ENCODE measurements at places on chromosomes 7 and 10.

DNA sequence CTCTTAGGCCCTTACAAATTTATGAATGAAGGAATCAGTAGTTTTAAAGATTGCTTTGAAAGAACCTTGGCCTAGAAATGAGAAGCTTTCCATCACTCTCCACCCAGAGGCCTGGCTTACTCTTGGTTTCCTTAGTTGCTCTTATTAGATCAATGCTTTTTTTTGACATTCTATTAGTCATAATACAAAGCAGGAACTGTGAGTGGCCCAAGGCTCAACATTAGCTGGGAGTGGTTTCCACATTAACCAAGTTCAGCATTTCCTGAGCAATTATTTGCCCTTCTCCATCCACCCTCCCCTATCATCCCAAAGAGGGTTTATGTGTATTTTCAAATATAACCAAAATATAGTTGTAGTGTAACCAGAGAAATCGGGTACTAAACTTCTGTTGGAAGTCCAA is 103.4 kb upstream of the FAM204A start:
- no peak for DNase-seq

DNA sequence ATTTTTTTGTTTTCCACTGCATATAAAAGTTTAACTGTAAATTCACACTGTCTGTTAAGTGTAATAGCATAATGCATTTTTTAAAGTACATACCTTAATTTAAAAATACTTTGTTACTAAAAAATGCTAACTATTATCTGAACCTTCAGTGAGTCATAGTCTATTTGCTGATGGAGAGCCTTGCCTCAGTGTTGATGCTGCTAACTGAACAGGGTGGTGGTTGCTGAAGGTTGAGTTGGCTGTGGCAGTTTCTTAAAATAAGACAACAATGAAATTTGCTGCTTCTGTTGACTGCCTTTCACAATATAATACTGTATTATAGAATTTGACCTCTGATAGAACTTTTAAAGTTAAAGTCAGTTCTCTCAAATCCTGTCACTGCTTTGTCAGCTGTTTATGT is 72.3 kb upstream of the GATAD1 start:
- no peak for DNase-seq

DNA sequence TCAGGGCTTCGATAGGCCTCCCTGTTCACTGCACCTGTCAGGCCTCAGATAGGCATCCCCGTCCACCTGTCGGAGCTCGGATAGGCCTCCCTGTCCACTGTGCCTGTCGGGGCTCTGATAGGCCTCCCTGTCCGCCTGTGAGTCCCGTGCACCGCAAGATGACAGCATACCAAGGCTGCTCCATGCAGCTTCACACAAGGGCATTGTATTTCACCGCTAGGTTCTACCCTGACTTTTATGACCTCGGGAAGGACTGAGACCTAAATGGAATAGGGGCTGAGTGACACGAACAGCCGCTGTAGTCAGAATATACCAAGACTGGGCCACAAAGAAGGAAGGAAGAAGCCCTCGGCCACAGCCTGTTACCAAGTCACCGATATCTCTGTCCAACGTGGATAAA is 271.2 kb downstream of the DIP2C start:
- DNase-seq, result no peak

DNA sequence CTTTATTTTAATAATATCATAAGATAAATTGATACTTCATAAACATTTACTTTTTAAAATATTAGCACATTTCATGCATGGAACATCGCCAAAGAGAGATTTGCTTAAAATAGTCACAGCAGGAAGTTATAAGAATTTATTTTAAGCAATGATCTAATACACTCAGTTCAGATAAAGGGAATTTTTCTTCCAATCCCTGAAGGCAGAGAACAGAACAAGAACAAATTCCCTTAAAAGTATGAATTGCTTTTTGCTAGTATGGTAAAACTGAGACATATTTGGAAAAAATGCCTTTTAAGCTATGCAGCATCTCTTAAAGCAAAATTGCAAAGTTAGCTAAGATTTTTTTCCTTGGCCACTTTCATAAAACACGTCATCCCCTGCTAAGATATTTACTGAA is 91.0 kb downstream of the SEMA3D start:
- DNase-seq, result no peak

DNA sequence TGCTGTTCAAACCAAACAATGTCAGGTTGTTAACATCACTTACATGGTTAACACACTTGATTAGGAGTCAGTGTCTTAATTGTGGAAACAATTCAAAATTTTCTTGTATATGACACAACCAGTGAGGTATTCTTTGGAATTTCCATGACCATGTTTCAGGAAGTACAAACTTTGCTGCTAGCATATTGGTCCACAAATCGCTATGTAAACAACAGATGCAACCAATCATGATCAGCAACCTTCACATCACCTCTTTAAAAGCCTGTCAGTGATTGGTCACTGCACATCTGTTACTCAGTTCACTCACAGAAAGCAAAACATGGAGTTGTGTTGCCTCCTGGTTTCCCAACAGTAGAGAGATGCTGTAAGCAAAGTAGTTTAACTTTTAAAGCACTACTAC is 108.9 kb upstream of the FAM3C start:
- DNase-seq, result no peak

- no peak for DNase-seq
Measured at GRCh38 chr10:61608255-61609033, 54.3 kb upstream of the CABCOCO1 start.

DNA sequence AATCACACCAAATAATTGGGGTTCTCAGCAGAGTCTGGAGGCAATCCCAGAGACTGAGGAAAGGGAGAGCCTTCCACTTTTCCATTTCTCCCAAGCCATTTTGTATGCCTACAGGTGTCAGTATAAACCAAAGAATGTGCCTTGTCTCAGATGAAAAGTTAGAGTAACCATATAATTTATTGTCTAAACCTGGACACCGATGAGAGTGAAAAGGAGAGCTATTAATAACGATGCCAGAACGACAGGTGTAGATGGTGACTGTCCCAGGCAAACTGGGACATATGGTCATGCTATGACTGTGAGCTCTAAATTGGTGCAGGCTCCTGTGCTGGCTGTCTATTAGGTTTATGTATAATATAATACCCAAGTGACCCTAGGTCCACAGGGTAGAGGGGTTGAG is 219.6 kb downstream of the ARHGAP12 start:
- DNase-seq, result no peak

GRCh38 chr7:69962186-69963065 is 364.2 kb downstream of the AUTS2 start:
- DNase-seq, result peak; percentile 4

GRCh38 chr10:58930500-58930899 is 245.9 kb upstream of the PHYHIPL start:
- no peak for DNase-seq

GRCh38 chr7:104288137-104288536 is 40.3 kb upstream of the LHFPL3 start:
- no peak for DNase-seq

DNA sequence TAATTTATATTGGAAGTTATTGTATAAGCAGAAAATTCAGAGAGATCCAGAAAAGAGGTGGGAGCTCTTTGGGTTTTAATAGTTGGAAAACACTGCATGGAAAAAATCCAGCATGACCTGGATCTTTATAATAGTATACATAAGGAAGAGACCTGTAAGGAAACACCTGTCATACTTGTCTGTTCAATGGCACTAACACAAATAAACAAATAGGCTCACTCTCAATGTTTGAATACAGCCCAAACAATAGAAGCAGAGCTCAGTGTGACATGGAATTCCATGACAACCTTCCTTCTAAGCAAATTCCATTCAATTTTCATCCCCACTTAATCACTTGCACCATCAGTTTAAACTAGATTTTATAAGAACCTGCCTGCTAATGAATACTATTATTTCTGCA is 31.7 kb downstream of the CISD1 start:
- peak; percentile 0 for DNase-seq

- no peak for DNase-seq
Measured at GRCh38 chr7:142438923-142439515, 181.2 kb upstream of the PRSS58 start.

GRCh38 chr10:127133672-127134500 is 62.5 kb downstream of the INSYN2A start:
- DNase-seq, result no peak

DNA sequence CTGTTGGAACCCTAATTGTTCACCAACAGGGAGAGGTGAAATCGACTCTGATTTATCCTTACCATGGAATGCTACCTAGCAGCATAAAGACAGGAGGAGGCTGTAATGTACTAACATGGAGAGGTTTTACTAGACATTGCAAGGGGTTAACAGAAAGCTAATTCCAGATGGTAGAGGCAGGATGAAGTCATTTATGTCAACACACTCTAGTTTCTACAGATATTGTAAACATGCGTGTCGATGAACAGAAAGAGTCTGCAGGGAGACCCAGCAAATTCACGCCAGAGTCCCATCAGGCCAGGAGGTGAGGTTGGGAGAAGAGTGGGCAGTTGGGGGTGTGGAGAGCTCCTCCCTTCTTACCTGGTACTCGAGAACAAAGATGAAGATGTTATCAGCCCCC is 7.0 kb downstream of the NPC1L1 start:
- no peak for DNase-seq

DNA sequence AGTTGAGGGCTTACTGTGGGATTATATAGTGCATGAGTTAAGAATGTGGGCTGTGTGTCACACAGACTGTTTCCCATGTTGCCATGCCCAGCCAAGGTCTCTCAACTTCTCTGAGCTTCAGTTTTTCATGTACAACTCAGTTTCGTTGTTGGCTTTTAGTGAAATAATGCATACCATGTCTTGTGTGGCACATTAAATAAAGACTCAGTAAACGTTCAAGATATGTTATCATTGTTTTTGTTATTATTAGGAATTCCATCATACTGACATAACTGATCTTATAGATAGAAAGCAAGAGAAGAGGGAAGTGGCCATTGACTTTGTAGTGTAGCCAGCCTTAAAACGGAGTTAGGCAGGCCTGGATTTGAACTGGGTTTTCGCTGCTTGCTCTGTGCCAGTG is 2.9 kb downstream of the CDK14 start:
- DNase-seq, result no peak

DNA sequence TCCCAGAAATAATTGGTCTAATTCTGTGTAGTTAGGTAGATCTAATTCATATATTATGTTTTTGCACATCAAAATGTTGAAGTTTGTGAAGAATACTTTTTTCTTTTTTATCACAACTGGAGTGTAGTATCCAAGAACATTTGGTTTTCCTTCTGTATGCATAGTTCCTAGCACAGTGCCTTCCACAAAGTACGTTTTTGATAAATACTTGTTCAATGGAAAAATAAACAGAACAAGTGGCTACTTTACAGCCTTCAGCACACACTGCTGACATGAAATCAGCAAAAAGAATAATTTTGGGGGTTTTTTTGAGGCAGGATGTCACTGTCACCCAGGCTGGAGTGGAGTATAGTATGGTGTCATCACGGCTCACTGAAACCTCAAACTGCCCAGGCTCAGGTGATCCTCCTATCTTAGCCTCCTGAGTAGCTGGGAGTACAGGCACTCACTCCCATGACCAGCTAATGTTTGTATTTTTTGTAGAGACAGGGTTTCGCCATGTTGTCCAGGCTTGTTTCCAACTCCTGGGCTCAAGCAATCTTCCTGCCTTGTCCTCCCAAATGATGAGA is 27.9 kb downstream of the TARP start:
- DNase-seq, result no peak

GRCh38 chr7:24769014-24769830 is 12.0 kb upstream of the GSDME start:
- DNase-seq, result no peak

- no peak for DNase-seq
Measured at GRCh38 chr7:123616223-123616622, 14.6 kb downstream of the ASB15 start.

DNA sequence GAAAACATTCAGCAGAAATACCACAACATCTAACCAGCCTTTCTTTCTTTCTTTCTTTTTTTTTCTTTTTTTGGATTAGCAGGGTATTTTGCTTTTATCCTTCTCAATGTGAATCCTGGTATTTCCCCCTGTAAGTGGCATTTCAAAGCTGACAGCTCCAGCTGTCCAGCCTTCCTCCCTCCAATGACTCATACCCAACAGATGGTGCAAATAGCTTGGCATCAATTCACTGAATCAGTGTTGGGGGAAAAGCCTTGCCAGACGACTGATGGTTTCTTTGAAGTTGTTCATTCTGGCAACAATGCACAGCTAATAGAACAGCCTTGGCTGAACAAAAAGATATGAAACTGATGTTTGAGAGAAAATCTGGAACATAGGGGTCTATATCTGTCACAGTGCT is 316.8 kb upstream of the STEAP1 start:
- no peak for DNase-seq

- DNase-seq, result no peak
Measured at GRCh38 chr7:115340828-115341227, 418.9 kb downstream of the MDFIC start.

DNA sequence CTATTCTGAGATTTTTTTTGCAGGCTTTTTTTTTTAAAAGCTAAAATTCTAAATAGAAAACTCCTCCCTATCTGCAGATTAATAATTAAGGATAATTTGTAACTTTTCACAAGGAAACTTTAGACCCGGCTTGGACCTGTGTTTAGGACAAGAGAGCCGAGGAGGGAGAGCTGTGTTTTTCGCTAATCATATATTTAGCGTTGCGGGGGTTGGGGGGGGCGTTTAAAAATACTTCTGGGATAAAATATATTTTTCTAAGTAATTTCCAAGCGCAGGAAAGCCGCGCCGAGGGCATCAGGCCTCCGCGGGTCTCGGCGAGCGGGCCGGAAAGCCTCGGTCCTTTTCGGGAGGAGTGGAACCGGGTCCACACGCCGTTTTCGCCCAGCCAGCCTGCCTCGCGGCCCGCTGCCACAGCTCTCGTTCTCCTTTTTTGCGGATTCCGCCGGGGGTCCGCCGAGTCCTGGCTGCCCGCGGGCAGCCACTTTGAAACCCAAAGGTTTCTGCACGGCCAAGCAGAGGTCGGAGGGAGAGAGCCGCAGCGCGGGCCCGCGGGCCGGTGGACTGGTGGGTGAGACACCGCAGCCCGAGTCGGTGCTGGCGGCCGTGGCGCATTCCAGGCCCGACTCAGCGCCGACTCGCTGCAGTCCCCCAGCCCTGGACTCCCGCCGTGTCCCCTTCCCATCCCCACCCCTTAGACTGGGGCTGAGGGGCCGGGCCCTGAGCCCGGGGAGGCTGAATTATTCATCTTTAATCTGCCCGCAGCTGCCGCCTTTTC is 2.3 kb downstream of the PAX2 start:
- no peak for DNase-seq
